ENCODE measurements at places on chromosomes 2 and 18.

GRCh38 chr2:45532181-45532580 is 78.9 kb downstream of the SRBD1 start:
- DNase-seq, result no peak

DNA sequence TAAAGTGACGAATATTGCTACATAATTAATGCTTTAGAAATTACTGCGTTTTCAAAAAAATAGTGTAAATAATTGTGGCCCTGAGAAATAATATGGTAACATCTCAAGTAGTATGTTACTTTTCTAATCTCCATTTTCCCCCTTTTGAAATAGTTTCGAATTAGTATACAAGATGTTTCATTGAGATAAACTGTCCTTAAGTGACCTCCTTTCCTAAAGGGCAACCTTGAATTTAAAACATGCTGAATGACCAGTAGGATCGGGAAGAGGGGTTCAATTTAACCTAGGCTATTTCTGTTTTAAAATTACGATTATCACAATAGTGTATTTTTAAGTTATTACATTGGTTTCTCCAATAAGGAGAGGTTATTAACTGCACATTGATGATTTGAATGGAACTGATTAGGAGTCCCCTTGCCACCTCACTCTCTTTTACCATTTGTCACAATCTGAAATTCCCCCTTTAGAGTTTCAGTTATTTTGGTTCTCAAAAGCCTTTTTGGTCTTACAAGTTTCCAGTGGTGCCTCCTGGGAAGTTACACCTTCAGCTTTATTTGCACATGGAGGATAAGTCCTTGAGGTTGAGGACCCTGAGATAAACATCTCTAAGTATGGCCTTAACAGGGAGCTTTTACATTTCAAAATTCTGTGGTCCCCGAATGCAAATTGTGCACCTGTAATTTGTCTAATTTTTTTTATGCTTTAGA is 2.3 kb downstream of the ACTR3 start:
- DNase-seq, result no peak

DNA sequence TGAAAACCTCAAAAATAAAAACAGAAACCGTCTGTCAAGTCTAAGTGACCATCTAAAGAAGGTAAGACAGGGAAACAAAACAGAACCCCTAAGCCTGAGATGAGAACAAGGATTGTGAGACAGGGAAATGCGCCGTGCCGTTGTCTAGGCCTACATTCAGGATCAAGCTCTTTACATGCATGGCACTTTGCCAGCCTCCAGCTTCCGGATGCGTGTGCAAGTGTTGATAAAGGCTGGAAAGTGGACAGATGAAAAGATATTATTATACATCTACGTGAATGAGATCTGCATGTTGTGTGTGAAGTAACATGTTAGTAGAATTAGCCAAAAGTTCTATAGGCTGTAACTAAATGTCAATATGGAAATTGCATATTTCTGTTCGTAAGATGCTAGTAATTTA is 28.6 kb upstream of the TMEM87B start:
- DNase-seq, result no peak

GRCh38 chr2:46333912-46334311 is 36.7 kb downstream of the EPAS1 start:
- DNase-seq, result no peak

- DNase-seq, result no peak
Measured at GRCh38 chr2:1871171-1871570, 126.9 kb upstream of the PXDN start.

DNA sequence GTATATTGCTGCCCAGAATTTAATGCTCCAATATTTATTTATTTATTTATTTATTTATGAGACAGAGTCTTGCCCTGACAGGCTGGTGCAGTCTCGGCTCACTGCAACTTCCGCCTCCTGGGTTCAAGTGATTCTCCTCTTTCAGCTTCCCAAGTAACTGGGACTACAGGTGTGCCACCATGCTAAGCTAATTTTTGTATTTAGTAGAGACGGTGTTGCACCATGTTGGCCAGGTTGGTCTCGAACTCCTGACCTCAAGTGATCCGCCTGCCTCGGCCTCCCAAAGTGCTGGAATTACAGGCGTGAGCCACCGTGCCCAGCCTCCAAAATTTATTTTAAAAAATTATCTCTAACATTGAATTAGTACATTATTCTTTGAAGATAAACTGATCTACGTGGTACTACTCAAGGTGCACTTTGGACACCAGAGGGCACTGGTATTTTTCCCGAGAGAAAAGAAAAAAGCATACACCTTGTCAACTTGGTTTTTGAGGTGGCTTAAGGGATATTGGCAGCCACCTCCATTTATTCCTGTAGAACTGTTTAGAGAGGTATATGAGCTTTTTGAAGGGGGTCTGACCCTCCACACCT is 1.4 kb upstream of the IDH1 start:
- peak; percentile 4 for DNase-seq

DNA sequence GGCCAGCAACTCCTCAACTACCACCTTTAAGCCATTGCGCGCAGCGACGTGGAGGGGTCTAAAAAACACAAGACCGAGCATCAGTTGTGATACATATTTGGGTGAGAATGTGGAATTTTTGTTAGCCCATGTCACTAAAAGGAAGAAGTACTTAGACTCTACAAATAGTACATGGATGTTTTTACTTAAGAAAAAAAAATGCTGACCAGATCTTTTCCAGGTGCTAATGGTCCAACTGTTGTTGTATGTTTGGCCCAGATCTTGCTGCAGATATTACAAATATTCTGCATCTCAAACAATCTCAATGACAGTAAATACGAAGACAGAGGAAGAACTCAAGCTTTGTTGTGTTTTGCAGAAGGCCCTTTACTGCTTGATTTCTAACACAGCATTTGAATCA is 67.1 kb upstream of the PGAP1 start:
- DNase-seq, result no peak

DNA sequence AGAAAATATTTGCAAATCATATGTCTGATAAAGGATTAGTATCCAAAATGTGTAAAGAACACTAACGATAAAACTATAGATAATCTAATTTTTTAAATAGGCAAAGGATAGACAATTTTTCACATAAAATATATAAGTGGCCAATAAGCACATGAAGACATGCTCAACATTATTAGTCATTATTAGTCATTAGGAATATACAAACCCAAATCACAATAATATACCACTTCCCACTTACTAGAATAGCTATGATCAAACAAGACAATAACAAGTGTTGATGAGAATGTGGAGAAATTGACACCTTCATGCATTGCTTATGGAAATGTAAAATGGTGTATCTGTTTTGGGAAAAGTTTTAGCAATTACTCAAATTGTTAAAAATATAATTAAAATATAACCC is 12.6 kb upstream of the MAP2 start:
- no peak for DNase-seq

GRCh38 chr2:129274038-129274415 is 705.4 kb upstream of the RAB6C start:
- no peak for DNase-seq

All from activated CD4-positive, alpha-beta T cell treated with anti-CD3 and anti-CD28 coated beads, Interleukin-10, Interleukin-2, amounts not matched to agents 100 ng/mL and 50 ng/mL, durations not matched to agents 16 hours and 8 hours (primary cell).